ENCODE measurements at places on chromosomes 5 and 9. TPM values are rescaled to one million over a fixed set of nuclear protein-coding genes. Genes with fewer than 3 reads are reported as not detected.

DNA sequence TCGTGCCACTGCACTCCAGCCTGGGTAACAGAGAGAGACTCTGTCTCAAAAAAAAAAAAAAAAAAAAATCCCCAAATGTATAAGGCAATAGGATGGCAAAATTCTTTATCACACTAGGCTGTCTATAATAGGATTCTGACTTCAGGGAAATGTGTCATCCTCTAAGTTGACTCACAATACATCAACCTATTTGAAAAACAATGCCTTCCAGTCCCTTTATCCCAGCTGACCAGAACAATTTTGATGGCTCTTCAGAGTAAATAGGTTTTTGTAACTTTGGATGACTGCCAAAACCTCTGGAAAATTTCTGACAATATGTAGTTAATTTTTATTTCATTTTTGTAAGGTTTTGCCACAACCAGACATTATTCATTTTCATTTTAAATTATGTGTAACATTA, 184.1 kb downstream of the CCDC192 start:
- DNase-seq = no peak
- H3K4me3 ChIP-seq = no peak overlapping the region
- no peaks in the 10 kb centered on the region for H3K27me3 ChIP-seq

The PHF24 gene
- not detected for total RNA-seq

The SHC3 gene
- not detected for total RNA-seq

The ADAMTS13 gene
- total RNA-seq = 3.0 TPM

The TMEM8B gene
- 3.8 TPM for total RNA-seq

DNA sequence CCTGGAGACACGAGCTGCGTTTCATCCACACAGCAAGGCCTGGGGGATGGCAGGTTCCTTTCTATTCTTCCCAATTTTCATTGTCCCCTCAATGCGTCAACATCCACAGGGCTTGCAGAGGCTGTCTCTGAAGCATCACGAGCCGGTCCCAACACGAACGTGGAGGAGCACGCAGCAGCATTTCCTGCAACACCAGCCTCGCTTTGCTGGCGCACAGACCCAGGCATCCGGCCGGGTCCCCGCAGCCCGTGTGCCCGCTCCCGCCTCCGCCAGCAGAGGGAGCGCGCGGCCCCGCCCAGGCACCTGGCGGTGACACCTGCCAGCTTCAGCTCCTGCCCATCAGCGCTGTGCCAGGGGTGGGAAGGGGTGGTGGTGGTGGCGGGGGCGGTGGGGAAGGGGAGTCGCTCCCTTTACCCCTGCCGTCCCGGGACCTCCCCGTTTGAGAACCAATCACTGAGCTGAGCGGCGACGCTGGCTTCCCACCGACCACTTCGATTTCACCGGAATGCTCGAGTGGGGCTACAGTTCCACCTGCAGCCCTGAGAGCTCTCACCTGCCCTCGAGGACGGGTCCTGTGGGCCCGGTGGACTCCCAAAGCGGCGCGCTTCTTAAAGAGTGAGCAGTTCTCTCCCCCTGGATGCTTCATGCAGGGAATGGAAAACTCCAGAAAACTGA, 464.5 kb downstream of the ICE1 start:
- peak; percentile 56 for DNase-seq
- H3K36me3 ChIP-seq = no peaks in the 10 kb centered on the region
- no peak overlapping the region for H3K4me3 ChIP-seq
- H3K27me3 ChIP-seq = no peaks in the 10 kb centered on the region
- H3K27ac ChIP-seq = no peak overlapping the region

The MOB3B gene
- total RNA-seq = 0.62 TPM

Data from activated CD4-positive, alpha-beta T cell treated with anti-CD3 and anti-CD28 coated beads, Interleukin-2, amount 10 ng/mL, durations not matched to agents 7 days and 5 days (primary cell).